ENCODE measurements at places on chromosomes 4 and X. TPM values are rescaled to one million over a fixed set of nuclear protein-coding genes. Genes with fewer than 3 reads are reported as not detected.

- DNase-seq: no peak
Observed at GRCh38 chrX:113868711-113869110, 715.2 kb upstream of the HTR2C start.

GRCh38 chr4:147498031-147498660, 17.2 kb downstream of the EDNRA start:
- DNase-seq: no peak

DNA sequence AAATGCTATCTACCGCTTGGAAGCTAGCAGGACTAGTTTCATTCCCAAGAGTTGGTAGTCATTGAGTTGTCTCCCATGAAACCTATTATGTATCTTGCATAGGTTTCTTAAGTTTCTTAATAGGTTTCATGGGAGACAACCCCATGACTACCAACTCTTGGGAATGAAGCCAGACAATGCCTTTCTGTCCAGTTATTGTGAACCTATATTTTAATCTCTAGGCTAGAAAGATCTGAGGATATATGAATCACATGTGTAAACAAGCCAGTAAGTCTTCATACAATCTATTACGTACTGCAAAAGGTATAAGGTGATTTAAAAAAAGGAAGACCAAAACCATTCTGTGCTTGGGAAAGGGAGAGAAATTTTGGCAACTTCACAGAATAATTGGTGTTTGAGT, 162.6 kb downstream of the INPP4B start:
- no peak for DNase-seq

Gene OTUD6A
- not detected for total RNA-seq

GRCh38 chr4:96675416-96675815, 835.5 kb downstream of the PDHA2 start:
- DNase-seq: no peak

- no peak for DNase-seq
Observed at GRCh38 chr4:184061582-184061981, 156.1 kb downstream of the ENPP6 start.

- DNase-seq: no peak
Observed at GRCh38 chr4:142121448-142122350, 485.3 kb downstream of the IL15 start.

- no peak for DNase-seq
Observed at GRCh38 chrX:679291-679979, 48.8 kb downstream of the SHOX start.
